ENCODE measurements at places on chromosomes 6 and 20.

DNA sequence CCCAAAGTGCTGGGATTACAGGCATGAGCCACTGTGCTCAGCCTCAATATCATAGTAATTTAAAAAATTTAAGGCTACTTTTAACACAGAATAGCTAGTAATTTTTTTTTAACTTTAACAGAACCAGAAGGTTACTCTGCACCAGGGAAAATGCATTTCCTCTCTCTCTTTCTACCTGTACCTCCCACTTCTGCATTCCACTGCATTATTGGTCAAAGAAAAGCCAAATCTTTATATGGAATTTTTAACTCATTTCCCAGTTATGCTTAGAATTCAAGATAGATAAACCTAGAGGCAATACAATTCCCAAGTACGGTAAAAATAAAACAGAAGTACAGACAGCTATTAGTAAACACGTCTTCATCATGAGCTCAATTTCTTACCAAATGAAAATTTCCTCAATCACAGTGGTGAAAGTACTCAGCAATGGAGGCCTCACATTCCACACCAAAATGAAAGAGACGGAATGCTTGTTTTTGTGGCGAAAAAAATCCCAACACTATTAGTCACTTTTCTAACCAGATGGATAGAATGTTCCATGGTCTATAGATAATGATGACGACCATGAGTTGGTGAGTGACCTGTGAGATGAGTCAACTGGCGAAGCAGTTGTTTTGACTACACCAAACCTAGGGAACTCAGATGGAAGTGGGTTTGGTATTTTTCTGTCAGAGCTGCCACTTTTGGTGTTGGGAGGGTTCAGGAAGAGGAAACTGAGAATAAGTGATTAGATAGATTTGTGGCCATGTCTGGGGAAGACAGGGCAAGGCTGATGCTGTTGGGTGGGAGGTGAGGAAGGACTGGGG, 104.7 kb upstream of the SGK1 start:
- no peak for DNase-seq

GRCh38 chr6:158669145-158670035, 19.5 kb downstream of the SYTL3 start:
- DNase-seq = no peak

- DNase-seq = no peak
Measured at GRCh38 chr20:4160761-4161305, 145.5 kb upstream of the RNF24 start.

GRCh38 chr6:11078266-11078665, 15.4 kb upstream of the SMIM13 start:
- DNase-seq = no peak

DNA sequence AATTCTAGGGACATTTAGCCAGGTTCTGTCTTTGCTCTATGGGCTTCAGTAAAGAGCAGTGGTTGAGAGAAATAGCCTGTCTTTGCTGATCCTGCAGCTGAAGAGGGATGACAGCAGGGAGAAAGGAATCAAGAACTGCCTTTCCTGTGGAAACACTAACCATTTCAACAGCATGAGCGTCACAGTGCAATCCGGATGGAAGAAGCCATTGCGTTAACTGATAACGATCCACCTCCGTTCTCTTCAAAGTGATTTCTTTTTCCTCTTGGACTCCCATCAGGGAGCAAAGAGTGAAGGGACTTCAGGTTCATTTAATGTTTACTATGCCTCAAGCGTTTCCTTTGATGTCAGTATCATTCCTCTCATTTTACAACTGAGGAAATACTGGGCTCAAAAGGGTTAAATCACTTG, 35.2 kb upstream of the EEF1E1 start:
- DNase-seq = no peak

DNA sequence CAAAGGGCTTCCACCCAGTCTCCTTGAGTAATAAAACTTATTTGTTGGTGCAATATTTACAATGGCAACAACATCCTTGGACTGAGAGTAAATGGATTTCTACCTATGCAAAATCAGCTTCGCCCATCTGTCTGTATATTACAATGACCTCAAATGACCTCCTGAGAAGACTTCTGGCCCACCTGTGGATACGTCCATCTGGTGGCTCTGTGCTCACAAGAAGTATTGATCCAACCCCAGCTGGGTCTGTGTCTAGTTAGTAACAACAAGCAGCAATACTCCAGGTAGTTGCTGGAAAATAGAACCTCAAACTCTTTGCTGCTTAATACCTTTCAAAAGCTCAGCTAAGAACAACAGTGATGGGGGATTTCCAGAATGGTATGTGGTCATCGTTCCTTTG, 34.7 kb upstream of the GSTA4 start:
- no peak for DNase-seq

Measured in stimulated activated CD8-positive, alpha-beta memory T cell treated with anti-CD3 and anti-CD28 coated beads, Interleukin-4, amount 100 ng/mL, for 1 hour (primary cell).